ENCODE measurements at places on chromosomes 3 and 15.
A peak's percentile ranks its signal among the peaks of the same experiment; 100 is the strongest.

- no peaks in the 10 kb centered on the region for H3K36me3 ChIP-seq
- no peak overlapping the region for H3K27ac ChIP-seq
- H3K4me1 ChIP-seq = no peaks in the 10 kb centered on the region
- H3K4me3 ChIP-seq = no peak overlapping the region
Measured at GRCh38 chr3:139318431-139318816, 25.4 kb upstream of the MRPS22 start.

DNA sequence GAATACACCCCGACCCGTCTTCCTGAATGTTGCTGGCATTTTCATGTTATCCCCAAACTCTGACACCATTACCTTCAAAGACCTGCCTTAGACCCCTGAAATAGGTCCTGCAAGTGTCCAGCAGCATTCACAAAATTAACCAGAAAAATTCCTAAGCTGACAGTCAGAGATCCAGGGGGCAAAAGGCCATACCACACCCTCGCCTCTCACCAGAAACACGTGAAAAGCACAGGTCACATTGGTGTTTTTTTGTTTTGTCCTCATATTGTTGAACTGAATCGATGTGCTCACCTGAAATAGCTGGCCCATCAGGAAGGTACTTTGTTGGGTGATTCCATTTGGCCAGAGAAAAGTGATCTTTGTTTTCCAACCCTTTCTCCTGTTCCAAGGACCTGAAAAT, 113.1 kb upstream of the HES1 start:
- H3K27ac ChIP-seq = no peak overlapping the region
- no peak for DNase-seq
- peaks cover 36% of the 10 kb centered on the region for H3K27me3 ChIP-seq
- H3K36me3 ChIP-seq = no peaks in the 10 kb centered on the region
- H3K4me1 ChIP-seq = no peaks in the 10 kb centered on the region

GRCh38 chr3:158743664-158744566, 11.7 kb upstream of the RARRES1 start:
- H3K4me1 ChIP-seq = no peaks in the 10 kb centered on the region
- DNase-seq = no peak
- no peaks in the 10 kb centered on the region for H3K27me3 ChIP-seq
- H3K36me3 ChIP-seq = no peaks in the 10 kb centered on the region
- H3K4me3 ChIP-seq = no peak overlapping the region

- H3K27ac ChIP-seq = no peak overlapping the region
- peaks cover 8% of the 10 kb centered on the region for H3K4me1 ChIP-seq
- no peak for DNase-seq
- H3K36me3 ChIP-seq = peaks cover 56% of the 10 kb centered on the region
- H3K4me3 ChIP-seq = no peak overlapping the region
- no peaks in the 10 kb centered on the region for H3K27me3 ChIP-seq
Measured at GRCh38 chr3:11803977-11804892, 42.5 kb downstream of the TAMM41 start.

DNA sequence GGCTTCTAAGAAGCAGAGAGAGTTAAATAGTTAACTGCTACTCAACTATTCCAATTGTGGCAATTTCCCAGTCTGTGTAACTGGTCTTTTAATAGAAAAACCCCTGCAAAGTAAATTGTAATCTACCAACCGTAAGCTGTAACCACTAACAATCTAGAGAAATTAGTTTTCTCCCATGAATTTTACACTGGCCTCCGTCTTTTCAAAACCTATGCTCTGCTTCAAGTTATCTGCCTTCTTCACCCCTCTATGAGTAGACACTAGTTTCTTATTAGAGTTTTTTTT, 42.6 kb downstream of the LRRFIP2 start:
- H3K27me3 ChIP-seq = no peaks in the 10 kb centered on the region
- no peak overlapping the region for H3K27ac ChIP-seq
- peaks cover 28% of the 10 kb centered on the region for H3K4me1 ChIP-seq
- H3K4me3 ChIP-seq = no peak overlapping the region
- H3K36me3 ChIP-seq = peaks cover 8% of the 10 kb centered on the region

DNA sequence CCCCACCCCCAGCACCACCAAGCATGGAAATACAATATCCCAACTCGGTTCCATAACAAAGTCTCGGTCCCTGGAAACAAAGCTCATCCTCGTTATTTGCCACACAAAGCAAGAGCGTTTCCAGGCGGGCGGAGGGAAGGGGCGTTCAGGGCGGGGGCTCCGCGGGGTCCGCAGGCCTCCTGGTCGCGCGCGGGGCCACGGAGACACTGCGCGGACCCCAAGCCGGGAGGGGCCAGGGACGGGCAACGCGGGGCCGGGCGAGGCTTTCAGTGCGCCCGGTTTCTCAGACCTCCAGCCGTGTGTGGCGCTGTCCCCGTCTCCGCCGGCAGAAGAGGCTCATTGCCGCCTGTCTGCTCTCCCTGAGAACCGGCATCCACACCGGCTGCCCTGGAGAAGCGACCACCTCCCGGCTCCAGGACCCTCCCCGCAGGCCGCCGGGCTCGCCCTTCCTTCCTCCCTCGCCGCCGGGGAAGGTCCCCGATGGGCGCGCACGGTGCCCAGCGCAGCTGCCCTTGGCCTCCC, 329.0 kb downstream of the OCA2 start:
- H3K4me3 ChIP-seq = no peak overlapping the region
- no peaks in the 10 kb centered on the region for H3K4me1 ChIP-seq
- H3K27me3 ChIP-seq = no peaks in the 10 kb centered on the region

DNA sequence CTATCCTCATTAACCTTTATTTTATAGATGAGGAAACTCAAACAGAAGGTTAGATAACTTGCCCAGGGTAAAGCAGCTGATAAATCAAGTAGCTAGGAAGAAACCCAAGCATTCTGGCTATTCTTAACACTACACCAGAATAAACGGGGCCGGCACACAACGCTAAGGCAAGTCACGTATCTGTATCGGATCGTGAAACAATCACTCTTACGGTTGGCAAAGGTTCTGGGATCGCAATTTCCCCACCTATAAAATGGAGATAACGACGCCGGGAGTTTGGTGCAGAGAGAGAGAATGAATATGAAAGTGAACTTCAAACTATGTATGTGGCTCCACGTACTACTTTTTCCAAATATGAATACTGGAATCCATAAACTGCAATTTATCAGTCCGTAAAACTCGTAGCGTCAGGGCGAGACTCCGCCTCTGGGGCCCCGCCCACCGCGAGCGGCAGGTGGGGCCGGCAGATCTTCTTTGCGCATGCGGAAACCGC, 252 bp upstream of the ARMC8 start:
- DNase-seq = peak; percentile 89
- peaks cover 32% of the 10 kb centered on the region for H3K4me1 ChIP-seq
- H3K36me3 ChIP-seq = no peaks in the 10 kb centered on the region
- peak overlapping the region; percentile 95 for H3K27ac ChIP-seq
- H3K27me3 ChIP-seq = peaks cover 15% of the 10 kb centered on the region

DNA sequence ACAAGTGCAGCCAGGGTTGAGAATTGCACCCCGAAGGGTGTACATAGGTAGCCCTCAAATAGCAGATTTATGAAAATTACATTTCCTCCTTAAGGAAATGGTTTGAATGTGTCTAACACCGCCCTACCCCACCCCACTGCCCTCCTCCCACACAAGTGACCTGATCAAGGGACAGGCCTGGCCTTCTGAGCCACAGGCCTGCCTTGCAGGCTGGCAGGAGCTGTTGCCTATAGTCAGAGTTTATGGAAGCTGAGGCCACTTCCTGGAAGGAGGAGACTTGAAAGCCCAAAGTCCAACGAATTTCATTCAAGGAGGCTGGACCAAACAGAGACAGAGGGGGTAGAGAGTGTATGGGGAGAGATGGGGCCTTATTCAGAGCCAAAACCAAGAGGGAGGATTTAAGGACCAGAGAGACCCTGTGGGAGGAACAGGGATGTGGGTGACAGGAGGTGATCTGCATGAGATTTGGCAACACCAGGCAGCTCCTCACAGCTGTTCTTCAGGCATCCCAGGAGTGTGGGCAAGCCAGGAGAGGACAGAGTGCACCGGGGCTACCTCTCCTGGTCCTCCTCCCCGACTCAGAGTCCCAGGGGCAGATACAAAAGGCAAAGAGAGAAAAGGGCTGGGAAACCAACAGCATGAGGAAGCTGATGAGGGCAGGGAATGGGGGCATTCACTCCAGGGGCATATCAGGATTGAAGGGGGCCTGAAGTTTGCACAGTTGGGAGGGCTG, 100.4 kb upstream of the HES1 start:
- H3K27ac ChIP-seq = no peak overlapping the region
- peaks cover 8% of the 10 kb centered on the region for H3K27me3 ChIP-seq
- H3K4me1 ChIP-seq = no peaks in the 10 kb centered on the region
- H3K4me3 ChIP-seq = no peak overlapping the region
- no peaks in the 10 kb centered on the region for H3K36me3 ChIP-seq

DNA sequence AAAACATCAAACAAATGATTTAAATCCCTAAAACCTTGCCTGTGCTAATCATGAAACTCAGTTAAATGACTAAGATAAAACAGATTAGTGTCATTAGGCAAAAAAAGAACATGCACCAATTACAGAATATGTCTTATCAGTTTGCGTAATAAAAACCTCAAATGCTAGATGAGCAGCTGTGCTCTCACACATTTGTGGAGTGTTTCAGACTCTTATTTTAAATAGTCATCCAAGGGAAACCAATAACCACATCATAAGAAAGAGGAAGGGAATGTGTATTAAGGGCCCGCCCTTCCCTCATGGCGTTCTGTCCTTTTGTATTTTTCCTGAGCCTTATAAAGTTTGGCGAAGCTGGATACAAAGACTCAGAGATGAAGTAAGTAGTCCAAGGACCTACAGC, 6.6 kb downstream of the SAMMSON start:
- DNase-seq = no peak
- H3K4me3 ChIP-seq = no peak overlapping the region
- H3K27ac ChIP-seq = no peak overlapping the region
- no peaks in the 10 kb centered on the region for H3K36me3 ChIP-seq
- H3K4me1 ChIP-seq = no peaks in the 10 kb centered on the region
- no peaks in the 10 kb centered on the region for H3K27me3 ChIP-seq

DNA sequence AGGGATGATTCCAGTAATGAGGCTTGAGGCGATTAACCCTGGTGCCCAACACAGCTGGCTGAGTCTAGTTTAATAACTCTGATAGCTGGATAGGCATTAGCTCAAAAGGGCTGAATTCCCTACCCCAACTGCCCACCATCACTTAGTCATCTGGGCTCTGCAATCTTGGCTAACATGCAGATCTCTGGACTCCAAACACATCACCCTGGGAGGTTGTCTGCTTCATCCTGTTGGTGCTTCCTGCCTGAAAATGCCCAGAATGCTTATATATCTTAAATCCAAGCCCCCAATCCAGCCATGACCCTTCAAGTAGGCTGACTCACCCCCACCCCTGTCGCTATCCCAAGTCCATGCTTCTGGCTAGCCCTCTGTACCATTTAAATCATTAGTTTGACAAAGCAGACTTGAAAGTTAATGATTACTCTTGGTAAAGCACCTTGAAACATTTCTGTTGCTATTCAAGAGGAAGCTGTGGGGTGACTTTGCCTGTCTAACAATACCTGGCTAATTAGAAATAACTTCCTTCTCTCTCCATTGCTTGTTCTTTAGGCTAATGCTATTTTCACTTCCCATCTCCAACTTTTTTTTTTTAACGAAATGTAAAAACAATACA, 107.0 kb upstream of the RORA start:
- no peaks in the 10 kb centered on the region for H3K4me1 ChIP-seq
- no peak for DNase-seq
- H3K36me3 ChIP-seq = no peaks in the 10 kb centered on the region
- peaks cover 40% of the 10 kb centered on the region for H3K27me3 ChIP-seq
- no peak overlapping the region for H3K27ac ChIP-seq

GRCh38 chr3:172625404-172625803, 85.5 kb downstream of the NCEH1 start:
- H3K27me3 ChIP-seq = no peaks in the 10 kb centered on the region
- peaks cover 17% of the 10 kb centered on the region for H3K4me1 ChIP-seq
- H3K27ac ChIP-seq = peak overlapping the region; percentile 12
- no peak overlapping the region for H3K4me3 ChIP-seq
- H3K36me3 ChIP-seq = no peaks in the 10 kb centered on the region
- no peak for DNase-seq

- no peaks in the 10 kb centered on the region for H3K27me3 ChIP-seq
- no peak for DNase-seq
- H3K36me3 ChIP-seq = no peaks in the 10 kb centered on the region
- no peaks in the 10 kb centered on the region for H3K4me1 ChIP-seq
- H3K27ac ChIP-seq = no peak overlapping the region
Measured at GRCh38 chr3:184757022-184757651, 45.3 kb upstream of the MAGEF1 start.

GRCh38 chr15:67945131-67945530, 105.3 kb upstream of the RNU6-1 start:
- no peaks in the 10 kb centered on the region for H3K27me3 ChIP-seq
- H3K4me1 ChIP-seq = no peaks in the 10 kb centered on the region
- no peak overlapping the region for H3K4me3 ChIP-seq
- no peak overlapping the region for H3K27ac ChIP-seq
- no peaks in the 10 kb centered on the region for H3K36me3 ChIP-seq
- no peak for DNase-seq

DNA sequence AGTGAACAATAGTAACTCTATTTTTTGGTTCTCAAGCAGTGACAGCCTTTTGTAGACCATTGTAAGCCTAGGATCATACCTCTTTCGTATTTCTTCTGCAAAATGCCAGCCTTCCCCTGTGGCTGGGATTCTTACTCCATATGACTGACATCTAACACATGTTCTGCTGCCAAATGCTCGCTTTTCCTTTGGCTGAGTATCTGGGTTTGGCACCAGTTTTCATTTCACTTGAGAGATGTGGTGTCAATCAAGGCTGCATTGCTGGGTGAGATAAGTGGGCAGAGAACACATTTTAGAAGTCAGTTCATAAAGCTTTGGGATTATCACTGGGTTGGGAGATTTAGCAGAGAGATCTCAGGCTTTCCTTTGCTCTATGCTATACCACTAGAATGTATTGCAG, 514.7 kb upstream of the SGO1 start:
- H3K36me3 ChIP-seq = no peaks in the 10 kb centered on the region
- H3K4me3 ChIP-seq = no peak overlapping the region
- no peaks in the 10 kb centered on the region for H3K27me3 ChIP-seq
- no peak for DNase-seq

GRCh38 chr3:114899186-114899931, 247.7 kb downstream of the ZBTB20 start:
- H3K36me3 ChIP-seq = no peaks in the 10 kb centered on the region
- peaks cover 15% of the 10 kb centered on the region for H3K4me1 ChIP-seq
- no peak overlapping the region for H3K27ac ChIP-seq
- no peak for DNase-seq
- no peaks in the 10 kb centered on the region for H3K27me3 ChIP-seq
- no peak overlapping the region for H3K4me3 ChIP-seq

GRCh38 chr15:89244574-89244903, 760 bp downstream of the FANCI start:
- no peaks in the 10 kb centered on the region for H3K27me3 ChIP-seq
- peaks cover 33% of the 10 kb centered on the region for H3K36me3 ChIP-seq
- H3K4me1 ChIP-seq = peaks cover 28% of the 10 kb centered on the region

- no peaks in the 10 kb centered on the region for H3K27me3 ChIP-seq
- H3K4me1 ChIP-seq = peaks cover 5% of the 10 kb centered on the region
- DNase-seq = no peak
- no peak overlapping the region for H3K4me3 ChIP-seq
- no peaks in the 10 kb centered on the region for H3K36me3 ChIP-seq
Measured at GRCh38 chr15:45026651-45027190, 3.7 kb downstream of the SORD start.

All from natural killer cell treated with Interleukin-12 subunit alpha and Interleukin-12 subunit beta and Interleukin-15 and Interleukin-18, amount 100 ng/mL, for 72 hours (primary cell).